Stimulated activated CD4-positive, alpha-beta T cell treated with anti-CD3 and anti-CD28 coated beads, Interleukin-1b, Interleukin-23, amount 100 ng/mL, for 1 hour (primary cell): ENCODE measurements at places on chromosomes 6 and 20.

DNA sequence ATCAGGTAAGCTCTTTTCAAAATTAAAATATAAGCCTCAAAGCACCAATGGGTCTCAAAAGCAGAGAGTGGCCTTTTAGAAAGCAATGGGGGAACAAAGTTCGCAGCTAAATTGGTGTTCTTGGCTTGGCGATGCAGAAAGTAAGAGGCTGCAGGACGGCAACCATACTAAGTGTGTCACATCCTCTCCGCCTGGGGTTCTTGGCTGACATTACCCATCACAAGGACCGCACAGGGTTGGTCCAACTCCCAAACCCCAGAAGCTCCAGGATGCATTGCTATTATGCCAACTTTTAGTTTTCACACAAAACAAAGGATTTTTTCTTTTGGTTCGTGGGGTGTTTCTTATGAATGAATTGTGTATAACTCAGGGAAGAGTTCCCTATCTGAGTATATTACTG, 124.8 kb downstream of the PRKN start:
- DNase-seq, result no peak

DNA sequence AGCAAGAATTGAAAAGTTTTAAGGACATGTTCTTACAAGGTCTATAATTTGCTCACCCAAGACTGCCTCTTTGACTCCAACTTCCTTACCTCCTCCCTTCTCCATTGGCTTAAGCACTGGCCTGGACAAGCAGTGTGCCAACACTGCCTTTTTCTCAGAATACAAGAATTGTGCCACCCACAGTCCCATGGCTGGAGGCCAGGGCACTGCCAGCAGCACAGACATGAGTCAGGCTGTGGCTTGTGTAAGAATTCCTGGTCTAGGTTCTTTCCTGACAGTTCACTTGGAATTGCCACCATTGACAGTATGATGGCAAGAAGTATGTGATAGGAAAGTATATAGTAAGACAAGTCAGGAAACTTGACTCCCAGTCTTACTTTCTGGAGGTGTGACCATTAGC, 202.7 kb upstream of the MARCKS start:
- DNase-seq, result no peak

DNA sequence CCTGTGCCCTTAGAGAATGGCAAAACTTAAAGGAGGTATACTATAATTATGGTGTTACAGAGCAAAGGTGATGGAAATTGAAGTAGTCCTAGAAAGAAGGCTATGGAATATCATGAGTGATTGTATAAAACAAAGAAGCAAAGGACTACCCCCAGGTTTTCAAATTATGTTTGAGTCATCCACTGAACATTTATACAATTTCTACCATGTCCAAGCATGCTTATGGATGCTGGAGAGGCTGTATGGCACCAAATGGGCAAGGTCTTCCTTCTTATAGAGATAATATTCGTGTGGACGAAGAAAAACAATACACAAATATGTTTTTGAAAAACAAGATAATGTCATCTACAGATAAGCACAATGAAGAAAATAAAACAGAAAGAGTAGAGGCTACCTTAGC, 177.5 kb downstream of the KHDC1L start:
- no peak for DNase-seq

DNA sequence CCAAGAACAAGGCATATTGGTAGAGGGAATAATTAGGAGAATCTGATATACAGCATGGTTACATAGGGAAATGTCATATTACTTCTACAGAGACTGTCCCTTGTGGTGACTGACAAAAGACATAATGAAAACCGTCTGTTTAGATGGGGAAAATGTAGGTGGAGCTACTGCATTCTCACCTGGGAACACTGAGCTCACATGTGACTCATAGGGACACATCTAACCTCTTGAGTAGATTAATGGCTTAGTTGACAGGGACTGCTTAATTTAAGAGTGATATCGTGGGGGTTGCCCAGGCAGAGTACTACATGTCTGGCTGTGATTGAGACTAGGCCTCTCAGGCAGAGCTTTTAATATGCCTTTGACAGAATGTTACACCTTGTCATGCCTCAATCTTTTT, 235.3 kb upstream of the ZFP64 start:
- no peak for DNase-seq

- DNase-seq, result no peak
Observed at GRCh38 chr20:48667481-48667880, 160.3 kb downstream of the PREX1 start.

- no peak for DNase-seq
Observed at GRCh38 chr6:146153040-146153758, 124.3 kb downstream of the GRM1 start.

- no peak for DNase-seq
Observed at GRCh38 chr6:138307352-138307751, 70.4 kb upstream of the SMIM28 start.

GRCh38 chr6:3906846-3907151, 57.6 kb downstream of the FAM50B start:
- no peak for DNase-seq

GRCh38 chr20:38692436-38693411, 31.6 kb upstream of the SLC32A1 start:
- no peak for DNase-seq

GRCh38 chr6:74853991-74854390, 351.9 kb downstream of the COL12A1 start:
- no peak for DNase-seq

DNA sequence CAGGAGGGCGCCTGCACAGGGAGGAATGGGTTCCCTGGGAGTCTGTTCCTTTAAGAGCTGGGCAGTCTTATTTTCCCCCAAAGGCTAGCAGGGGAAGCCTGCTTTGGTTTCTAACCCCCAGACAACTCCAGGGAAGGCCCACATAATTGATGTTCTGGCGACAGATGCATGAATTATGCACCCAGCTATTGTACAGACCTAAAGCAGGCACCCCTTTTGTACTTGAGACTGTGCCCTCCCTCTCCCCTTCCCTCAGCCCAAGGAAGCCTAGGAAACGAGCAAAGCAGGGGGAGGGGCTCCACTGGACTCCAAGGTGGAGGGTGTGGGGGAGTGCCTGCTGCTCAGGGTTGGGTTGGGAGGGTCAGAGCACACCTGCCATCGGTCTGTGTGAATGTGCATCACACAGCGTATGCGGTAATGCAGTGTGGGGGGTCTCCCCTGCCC, 102.1 kb downstream of the KCNB1 start:
- DNase-seq, result no peak

- no peak for DNase-seq
Observed at GRCh38 chr6:42274898-42275297, 57.2 kb upstream of the MRPS10 start.

- no peak for DNase-seq
Observed at GRCh38 chr6:28907394-28907793, 16.4 kb downstream of the TRIM27 start.

DNA sequence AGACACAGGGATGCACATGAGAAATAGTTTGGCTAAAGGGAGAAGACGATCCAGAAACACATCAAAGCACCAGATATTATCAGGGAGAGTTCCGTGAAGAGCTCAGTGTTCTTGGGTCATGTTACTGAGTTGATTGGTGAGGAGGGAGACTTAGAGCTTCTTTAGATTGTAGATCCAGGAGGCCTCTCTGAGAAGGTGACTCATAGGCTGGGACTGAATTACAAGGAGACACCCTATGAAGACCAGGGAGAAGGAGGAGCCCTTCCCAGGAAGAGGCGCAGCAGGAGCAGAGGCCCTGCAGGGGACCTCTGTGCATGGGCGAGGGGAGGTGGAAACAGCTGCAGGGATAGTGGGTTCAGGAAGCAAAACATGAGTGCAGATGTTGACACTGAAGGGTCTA, 196.5 kb downstream of the SLC24A3 start:
- DNase-seq, result no peak

DNA sequence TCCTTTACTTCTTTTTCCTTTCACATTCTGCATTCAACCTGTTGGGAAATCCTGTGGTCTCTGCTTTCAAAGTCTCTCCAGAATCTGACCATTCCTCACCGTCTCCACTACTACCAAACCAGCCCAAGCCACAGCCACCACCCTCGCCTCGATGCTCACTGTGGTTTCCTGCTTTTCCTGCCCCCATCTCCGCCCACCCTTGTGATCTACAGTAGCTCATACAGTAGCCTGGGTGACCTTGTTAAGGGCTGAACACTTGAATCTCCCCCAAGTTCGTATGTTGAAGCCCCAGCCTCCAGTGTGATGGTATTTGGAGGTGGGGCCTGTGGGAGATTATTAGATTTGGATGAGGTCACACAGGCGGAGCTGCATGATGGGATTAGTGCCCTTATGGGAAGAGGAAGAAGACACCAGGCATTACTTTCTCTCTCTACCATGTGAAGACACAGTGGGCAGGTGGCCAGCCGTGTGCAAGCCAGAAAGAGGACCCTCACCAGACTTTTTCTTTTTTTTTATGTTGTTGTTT, 189.0 kb upstream of the UST start:
- no peak for DNase-seq

- DNase-seq, result no peak
Observed at GRCh38 chr20:42906120-42906519, 283.6 kb downstream of the PTPRT start.

DNA sequence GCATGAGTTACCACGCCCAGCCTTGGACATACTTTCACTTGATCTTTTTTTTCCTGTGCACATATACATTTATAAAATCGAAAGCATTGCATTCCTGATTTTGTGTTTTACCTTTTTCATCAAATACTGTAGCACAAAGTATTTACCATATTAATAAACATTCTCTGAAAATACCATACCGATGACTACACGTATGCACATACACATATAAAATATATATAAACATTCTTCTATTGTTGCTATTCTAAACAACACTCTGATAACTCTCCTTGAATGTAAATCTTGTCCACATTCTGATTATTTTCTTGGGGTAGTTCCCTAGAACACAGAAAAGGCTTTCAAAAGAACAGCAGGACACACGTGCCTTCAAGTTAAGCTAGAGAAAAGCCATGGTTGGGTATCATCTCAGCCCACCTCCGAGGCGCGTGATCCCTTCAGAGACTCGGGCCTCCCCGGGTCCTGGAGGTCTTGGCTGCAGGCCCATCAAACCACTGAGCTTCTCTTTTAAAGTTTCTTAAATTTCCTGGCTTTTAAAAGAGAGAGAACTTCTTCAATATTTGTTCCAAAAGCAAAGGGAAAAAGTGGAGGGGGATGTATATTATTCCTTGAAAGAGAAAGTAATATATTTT, 198.1 kb downstream of the MYLK4 start:
- no peak for DNase-seq

DNA sequence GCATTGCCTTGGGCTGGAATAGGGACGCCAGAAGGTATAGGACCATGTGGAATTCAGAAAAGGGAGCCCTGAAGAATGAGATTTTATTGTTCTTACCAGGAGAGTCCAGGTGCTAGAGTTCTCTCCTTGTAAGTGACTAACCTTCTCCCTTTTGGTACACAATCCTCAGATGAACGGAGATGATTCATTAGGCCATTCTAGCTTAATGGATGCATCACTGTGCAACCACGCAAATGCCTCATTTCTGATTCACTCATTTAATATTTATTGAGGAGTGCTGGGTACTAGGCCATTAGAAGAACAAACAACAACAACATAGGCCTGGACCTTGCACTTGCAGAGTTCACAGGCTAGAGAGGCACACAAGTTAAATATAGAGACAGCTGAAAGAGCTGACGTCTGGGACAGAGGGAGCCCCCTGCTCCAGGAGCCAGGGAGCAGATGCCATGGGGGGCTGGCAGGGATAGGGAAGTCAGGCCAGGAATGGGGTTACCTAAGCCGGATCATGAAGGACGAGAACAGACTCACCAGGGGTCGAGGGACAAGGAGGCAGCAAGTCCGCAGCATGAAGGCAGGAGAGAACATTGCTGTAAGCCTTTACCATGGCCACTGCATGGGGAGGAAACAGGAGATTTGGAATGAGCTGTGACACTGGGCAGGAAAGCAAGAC, 179.5 kb upstream of the AKAP12 start:
- no peak for DNase-seq

DNA sequence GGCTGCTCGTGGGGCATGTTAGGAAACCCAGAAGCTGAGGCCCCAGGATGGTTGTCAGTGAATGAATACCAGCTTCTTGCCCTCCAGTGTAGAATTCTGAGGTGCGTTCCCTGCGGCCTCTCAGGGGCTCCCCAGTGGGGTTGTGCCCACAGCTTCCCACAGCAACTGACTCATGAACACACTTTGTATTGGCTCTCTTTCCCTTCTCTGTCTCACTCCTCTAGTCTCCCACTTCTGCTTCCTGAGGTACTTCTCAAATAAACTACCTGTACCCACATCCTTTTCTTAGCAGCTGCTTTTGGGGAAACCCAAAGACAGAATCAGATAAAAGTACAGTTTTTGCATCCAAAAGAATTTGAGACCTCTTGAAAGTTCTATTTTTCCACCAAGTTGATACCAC, 107.7 kb upstream of the JAG1 start:
- no peak for DNase-seq

GRCh38 chr6:141326426-141326825, 806.3 kb upstream of the GJE1 start:
- DNase-seq, result peak; percentile 5

DNA sequence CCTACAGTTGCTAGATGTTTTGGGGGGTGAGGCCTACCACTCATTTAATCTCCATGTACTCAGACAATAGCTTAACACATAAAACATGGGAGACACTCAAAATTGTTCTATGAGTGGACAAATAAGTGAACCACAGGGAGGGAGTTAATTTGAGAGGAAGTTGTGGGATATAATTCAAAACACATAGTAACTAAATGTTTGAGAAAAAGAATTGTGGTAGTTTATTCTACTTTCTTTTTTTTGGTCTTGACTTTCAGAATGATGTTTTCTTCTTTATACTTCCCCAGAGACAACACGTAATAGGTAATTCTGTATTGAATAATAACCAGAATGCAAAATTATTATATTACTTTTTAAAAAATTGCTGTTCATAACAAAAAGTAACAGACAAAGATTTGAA, 453.8 kb downstream of the RFPL4B start:
- no peak for DNase-seq

GRCh38 chr6:108877046-108877751, 29.0 kb downstream of the ARMC2 start:
- DNase-seq, result no peak

GRCh38 chr20:51301026-51301425, 241.5 kb downstream of the NFATC2 start:
- no peak for DNase-seq

GRCh38 chr6:160015778-160016684, 47.1 kb downstream of the IGF2R start:
- no peak for DNase-seq

- DNase-seq, result no peak
Observed at GRCh38 chr20:21109144-21109543, 3.0 kb upstream of the LINC00237 start.

GRCh38 chr6:112936504-112936903, 589.4 kb downstream of the RFPL4B start:
- no peak for DNase-seq
